ENCODE measurements at places on chromosomes 6 and 20. TPM values are rescaled to one million over a fixed set of nuclear protein-coding genes. Genes with fewer than 3 reads are reported as not detected.

The PCMT1 gene
- total RNA-seq: 147 TPM

The RGS17 gene
- 11.5 TPM for total RNA-seq

DNA sequence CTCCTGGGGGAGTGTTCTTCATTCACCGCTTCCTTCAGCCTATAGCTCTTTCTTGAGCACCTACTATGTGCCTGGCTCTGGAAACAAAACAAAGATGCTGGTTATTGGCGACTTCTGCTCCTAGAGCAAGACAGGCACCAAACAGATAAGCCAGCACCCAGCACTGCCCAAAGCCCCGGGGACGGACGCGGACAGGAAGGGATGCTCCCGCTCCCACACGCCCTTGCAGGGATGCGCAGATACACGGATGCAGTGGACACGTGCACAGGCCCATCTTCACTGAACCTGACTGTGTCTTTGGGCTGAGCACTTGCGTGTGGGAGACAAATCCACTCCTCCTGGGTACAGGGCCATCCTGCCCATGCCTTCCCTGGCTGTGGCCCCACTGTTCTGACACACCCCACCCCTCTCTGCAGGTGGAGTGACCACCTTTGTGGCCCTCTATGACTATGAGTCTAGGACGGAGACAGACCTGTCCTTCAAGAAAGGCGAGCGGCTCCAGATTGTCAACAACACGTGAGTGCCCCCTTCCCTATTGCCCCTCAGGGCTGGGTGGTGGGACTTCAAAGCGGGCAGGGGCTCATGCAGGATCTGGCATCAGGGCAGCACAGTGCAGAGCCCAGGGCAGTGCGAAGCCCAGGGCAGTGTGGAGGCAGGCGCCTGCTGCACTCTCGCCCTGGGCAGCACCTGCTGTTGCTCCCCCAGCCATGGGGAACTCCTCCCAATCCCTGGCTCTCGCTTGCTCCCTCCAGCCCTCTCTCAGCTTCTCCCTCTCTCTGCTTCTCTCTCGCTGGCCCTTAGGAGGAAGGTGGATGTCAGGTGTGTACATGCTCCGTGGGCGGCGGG is 39.9 kb downstream of the SRC start:
- H3K4me3 ChIP-seq: no peak overlapping the region
- H3K36me3 ChIP-seq: no peaks in the 10 kb centered on the region
- DNase-seq: no peak

GRCh38 chr6:14016935-14017625 is 92.3 kb downstream of the RNF182 start:
- H3K27me3 ChIP-seq: no peaks in the 10 kb centered on the region
- H3K27ac ChIP-seq: no peak overlapping the region
- peaks cover 7% of the 10 kb centered on the region for H3K36me3 ChIP-seq
- H3K4me1 ChIP-seq: no peaks in the 10 kb centered on the region

DNA sequence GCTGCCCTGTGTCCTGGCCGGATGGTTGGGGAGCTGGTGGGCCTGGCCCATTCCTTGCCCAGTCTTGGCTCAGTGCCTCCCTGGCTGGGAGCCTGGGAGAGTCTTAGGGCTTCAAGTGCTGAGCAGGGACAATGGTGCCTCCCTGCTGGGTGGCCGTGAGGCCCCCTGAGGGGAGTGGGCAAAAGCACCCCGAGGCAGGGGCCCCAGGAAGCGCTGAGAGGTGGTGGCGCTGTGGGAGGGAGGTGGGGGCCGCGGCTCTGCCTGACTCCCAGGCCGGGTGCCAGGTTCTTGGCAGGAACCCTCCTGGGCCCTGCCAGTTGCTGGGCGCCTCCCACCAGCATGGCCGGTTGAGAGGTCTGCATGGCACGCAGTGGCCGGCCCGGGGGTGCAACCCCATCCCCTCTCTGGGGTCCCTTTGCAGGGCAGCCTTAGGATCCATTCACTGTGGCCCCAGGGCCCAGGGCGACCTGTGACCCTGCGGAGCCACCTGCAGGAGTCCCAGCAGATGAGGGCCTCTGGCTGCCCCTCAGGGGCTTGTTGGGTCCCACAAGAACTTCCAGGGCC is 9.2 kb upstream of the RPS21 start:
- no peak for DNase-seq
- H3K4me1 ChIP-seq: peaks cover 24% of the 10 kb centered on the region
- H3K27me3 ChIP-seq: peaks cover 11% of the 10 kb centered on the region
- peaks cover 10% of the 10 kb centered on the region for H3K36me3 ChIP-seq

DNA sequence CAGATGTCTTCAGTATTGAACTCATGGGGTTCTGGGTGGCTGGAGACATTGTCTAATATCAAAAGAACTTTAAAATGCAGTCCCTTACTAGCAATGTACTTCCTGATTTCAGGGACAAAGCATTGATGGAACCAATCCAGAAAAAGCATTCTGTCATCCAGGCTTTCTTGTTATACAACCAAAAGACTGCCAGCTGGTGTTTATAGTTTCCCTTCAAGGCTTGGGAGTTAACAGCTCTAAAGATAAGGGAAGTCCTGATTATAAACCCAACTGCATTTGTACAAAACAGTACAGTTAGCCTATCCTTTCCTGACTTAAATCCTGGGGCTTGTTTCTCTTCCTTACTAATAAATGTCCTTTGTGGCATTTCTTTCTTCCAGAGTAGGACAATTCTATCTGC is 160.0 kb downstream of the COL21A1 start:
- no peaks in the 10 kb centered on the region for H3K4me1 ChIP-seq
- H3K27me3 ChIP-seq: no peaks in the 10 kb centered on the region
- H3K36me3 ChIP-seq: no peaks in the 10 kb centered on the region
- no peak for DNase-seq

All from glutamatergic neuron (in vitro differentiated cells).